GM12892 (cell line): ENCODE measurements at places on chromosomes 6 and 20.
A peak's percentile ranks its signal among the peaks of the same experiment; 100 is the strongest.

- no peak for DNase-seq
Measured at GRCh38 chr6:6393069-6393529, 72.6 kb upstream of the F13A1 start.

DNA sequence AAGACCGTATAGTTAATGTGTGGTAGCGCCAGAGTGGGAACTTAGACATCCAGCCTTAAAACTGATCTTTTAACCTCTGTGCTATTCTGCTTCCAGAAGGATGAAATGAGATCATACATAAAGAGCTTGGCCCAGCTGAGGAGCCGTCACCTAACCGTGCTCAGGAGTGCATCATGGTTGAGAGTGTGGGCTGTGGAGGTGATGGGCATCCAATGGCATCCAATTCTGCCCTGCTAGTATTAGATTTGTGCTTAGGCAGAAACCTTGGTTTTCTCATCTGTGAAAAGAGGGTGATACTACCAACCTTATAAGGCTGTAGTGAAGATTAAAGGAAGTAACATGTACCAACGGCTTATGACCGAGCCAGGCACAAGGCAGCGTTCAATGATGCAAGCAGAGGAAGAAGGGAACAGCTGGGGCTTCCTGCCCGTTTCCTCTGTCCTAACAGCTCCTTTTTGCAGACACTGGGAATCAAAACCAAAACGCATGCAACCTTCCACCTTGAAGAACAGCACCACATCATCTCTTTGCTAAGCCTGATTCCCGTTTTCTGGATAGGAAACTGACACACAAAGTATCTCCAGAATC is 1.3 kb downstream of the SLC22A16 start:
- DNase-seq: no peak

GRCh38 chr6:21278375-21278745 is 315.2 kb upstream of the SOX4 start:
- DNase-seq: no peak

DNA sequence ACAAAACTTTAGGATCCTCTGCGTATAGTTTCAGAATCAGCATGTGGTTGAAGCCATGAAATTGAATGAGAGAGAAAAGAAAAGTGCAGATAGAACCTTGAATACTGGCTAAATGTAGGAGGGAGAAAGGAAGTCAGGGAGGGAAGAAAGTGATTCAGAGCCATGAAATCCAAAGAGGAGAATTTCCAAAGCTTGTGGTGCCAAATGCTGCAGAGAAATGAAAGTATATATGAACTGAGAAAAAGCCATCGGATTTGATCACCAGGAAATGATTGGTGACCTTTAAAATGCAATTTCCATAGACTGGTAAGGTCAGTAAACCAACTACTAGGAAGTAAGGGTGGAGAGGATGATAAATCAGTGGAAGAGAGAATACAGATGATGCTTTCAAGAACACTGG is 142.3 kb downstream of the TFAP2A start:
- DNase-seq: no peak

DNA sequence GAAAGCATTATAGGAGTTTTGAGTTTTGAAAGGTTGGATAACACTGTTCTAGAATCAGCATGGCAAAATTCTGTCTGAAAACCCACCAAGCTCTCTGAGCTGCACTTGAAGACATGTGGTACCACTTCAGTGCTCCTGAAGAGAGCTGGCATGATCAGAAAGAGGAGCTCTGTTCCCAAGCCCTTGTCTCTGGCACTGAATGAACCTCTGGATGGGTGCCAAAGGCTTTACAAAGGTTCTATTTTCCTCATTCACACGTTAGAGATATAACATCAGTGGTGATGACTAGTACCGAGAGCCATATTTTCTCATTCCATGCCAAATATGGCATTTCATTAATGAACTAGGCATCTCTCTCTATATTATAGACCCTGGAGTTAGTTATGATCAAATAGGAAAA is 301.8 kb upstream of the ID4 start:
- DNase-seq: no peak

GRCh38 chr6:167442796-167443680 is 118.2 kb downstream of the TTLL2 start:
- no peak for DNase-seq

GRCh38 chr6:37487591-37488380 is 11.9 kb downstream of the CCDC167 start:
- DNase-seq: no peak

DNA sequence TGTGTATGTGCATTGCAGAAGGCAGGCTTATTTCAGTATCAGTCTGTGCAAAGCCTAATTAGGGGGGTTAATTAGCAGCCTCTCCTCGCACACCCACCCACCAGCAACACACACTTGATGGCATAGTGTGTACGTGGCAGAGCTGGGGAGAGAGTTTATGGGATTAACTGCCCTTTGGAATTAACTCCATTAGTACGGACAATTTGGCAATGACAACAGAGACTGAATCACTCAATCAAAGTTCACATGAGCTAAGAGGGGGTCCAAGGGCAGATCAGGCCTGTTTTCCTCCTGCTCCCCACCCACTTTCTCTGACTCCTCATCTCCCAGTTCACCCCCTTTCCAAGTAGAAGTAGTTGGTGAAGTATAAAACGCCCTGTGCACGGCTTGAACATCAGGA is 69.5 kb downstream of the LRFN2 start:
- no peak for DNase-seq

DNA sequence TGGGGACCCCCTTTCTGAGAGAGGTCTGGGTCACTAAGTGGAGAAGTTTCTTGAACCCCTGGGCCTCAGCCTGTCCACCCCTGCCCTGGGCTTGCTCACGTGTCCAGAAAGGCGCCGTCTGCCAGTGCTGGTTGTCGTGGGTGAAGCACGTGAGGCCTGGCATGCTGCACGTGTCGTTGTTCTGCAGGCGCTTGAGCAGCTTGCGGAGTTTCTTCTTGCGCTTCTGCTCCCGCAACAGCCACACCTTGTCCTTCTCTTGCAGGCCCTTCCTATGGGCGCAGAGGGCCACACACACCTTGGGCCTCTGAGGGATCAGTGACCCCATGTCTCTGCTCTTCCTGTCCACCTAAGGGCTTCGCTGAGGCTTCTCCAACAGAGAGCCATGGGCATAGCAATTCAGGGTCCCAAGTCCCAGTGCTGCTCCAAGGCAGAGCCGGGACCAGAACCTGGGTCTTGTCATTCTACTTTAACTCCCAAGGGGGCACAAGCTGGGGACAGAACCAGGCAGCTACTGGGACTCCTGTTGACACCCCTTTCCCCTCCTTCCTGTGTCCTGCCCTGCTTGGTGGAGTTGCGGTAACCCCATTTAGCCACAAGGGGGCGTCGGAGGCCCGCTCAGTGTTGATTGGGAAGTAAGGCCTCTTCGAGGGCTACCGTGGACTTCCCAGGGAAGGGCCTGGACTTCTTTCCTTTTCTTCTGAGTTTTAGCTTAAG is 121.8 kb downstream of the SULF2 start:
- DNase-seq: peak; percentile 76

- DNase-seq: no peak
Measured at GRCh38 chr20:13046409-13046808, 37.6 kb downstream of the SPTLC3 start.

GRCh38 chr20:56788041-56788670 is 159.1 kb downstream of the TFAP2C start:
- no peak for DNase-seq

DNA sequence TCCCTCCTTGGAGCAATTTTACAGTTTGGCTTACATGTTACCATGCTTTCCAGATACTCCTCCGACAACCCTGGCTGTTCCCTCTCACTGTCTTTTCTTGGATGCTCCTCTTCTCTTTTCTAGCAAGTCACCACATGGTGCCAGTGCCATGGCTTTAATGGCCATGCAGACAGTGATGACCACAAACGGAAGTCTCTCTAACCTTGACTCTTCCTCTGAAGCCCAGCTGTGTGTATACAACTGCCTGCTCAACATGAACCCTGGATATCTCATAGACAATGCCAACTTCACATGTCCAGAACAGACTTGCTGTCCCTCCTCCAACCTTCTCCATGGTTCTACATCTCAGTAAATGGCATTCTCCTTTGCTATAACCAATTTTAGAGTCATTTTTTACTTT is 49.8 kb upstream of the NEDD9 start:
- DNase-seq: no peak

DNA sequence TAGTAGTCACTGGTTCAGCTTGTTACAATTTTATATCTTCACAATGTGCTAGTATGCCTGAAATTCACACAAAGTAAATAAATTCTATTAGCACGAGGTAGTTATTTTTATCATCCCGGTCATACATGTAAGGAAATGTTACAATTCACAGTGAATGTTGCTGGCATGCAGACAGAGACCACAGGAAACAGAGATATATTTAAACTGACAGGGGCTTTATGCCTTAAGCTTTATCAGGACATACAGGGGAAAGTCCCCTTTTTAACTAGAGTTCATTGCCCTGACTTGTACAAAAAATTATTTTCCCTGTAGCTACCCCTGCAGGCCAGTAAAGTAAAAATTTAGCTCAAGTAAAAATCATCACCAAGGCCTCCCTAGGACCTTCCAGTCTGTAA is 712.0 kb upstream of the NRSN1 start:
- DNase-seq: no peak
